ENCODE measurements at places on chromosomes 11 and 22. TPM values are rescaled to one million over a fixed set of nuclear protein-coding genes. Genes with fewer than 3 reads are reported as not detected.

DNA sequence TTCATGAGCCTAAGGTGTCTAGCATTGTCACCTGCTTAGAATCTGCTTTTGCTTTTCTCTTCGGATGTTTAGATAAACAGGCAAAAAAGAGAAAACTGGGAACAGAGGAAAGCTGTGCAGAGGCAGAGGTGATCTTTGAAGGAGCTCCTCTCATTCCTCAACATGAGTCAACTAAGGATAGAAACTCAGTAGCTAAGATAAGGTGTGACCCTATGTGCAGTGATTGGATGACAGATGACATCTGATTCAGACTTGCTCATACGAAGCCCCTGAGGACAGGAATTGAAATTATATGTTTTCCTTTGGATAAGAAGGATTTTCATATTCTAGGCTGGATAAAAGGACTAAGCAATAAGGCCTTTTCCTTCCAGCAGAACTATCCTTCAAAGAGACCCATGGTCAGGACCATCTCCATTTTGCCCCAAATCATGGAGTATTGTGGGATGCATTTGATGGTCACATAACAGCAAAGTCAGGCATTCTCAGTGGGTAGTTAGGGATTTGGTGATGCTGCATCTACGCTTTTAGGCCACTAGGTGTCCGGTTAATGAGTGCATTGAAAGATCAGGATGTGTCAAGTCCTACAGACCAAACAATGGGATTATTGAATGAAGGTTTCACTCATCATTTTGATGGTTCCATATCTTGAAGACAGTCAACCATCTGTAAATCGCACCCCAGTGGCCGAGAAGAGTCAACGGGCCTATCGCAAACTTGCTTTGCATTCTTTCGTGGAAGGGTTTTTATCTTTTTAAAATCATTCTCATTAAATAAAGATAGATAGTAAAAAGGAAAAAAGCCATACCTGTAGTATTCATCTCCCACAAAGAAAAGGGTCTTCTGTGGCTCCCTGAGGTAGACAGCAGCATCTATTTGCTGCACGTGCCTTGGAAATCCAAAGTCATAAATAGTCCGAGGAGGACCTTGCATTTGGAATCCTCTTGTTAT lies 32.2 kb downstream of the MMP20 start:
- DNase-seq: no peak

- DNase-seq: no peak
Measured at GRCh38 chr22:48876951-48877350, 950.7 kb downstream of the BRD1 start.

GRCh38 chr22:27260087-27260698 lies 541.4 kb downstream of the MN1 start:
- no peak for DNase-seq

- DNase-seq: no peak
Measured at GRCh38 chr11:111494040-111494439, 18.1 kb downstream of the BTG4 start.

DNA sequence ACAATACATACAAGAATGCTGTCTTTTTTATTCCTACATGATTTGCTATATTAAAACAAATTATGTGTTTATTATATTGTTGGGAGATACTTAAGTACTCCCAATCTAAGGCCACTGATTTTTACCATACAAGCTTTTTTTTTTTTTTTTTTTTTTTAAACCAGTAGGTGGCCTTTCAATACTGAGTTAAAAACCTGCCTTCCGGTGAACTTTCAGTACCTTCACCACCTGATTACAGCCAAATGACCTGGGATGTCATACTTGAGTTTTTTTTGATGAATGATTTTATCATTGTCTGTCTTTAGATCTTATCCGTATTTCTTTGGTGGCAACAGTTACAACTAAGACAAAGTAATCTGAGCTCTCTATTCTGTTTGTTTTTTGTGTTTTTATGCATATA lies 94.0 kb upstream of the FOLH1 start:
- DNase-seq: no peak

- DNase-seq: no peak
Measured at GRCh38 chr11:72864702-72865655, 50.8 kb downstream of the ATG16L2 start.

TRIM64 gene
- not detected for total RNA-seq

KRTAP5-2 gene
- total RNA-seq: not detected

CCDC73 gene
- total RNA-seq: not detected
